ENCODE measurements at places on chromosomes 16 and 17.

GRCh38 chr16:35150805-35151312 is 1691.4 kb downstream of the TP53TG3F start:
- DNase-seq, result no peak

GRCh38 chr16:86145669-86146068 is 246.7 kb downstream of the IRF8 start:
- no peak for DNase-seq

DNA sequence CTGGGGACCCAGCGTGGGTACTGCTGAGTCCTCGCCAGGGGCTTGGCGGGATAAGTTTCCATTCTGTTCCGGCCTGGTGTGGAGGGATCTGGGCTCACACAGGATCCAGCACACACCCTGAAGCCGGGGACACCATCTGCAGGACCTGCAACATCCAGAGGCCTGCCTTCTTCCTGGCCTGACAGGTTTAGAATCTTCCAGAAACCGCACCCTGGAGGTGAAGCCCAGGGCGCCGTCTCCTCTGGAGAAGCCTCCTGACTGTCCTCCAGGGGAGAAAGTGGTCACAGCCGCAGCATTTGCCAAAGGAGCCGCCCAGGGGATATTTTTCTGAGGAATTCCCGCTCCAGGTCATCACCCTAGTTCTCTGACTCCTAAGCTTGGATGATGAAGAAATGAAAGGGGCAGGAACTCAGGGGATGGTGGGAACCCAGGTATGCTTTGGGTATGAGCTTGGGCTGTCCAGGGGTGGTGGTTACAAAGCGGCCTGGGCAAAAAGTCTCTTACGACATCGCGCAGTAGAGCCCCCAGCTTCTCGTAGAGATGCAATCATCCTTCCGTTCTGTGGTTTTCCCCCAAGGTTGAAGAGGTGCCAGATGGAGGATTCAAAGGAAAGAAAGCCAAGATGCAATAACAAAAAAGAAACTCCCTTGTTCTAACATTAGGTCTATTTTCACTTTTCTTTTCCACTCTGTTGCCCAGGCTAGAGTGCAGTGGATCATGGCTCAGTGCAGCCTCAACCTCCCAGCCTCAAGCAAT is 9.1 kb upstream of the CRISPLD2 start:
- DNase-seq, result no peak

- no peak for DNase-seq
Observed at GRCh38 chr16:9395958-9396359, 304.5 kb downstream of the HAPSTR1 start.

DNA sequence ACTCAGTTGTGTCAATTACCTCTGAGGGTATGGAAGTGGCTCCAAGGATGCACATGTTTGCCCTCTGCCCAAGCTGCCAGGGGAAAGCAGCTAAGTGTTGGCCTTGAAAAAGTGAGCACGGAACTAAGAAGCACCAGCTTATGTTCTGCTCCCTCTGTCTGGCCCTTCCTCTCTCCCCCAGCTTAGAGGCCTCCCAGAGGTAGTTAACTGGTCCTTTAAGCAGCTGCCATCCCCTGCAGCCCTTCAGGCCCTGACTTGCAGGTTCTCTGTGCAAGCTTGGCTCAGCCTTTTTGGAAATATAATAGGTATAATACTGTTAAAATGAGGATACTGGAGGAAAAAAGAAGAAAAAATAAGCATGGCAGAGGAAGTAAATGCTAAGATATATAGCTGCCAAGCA is 7.0 kb upstream of the UBE2Z start:
- DNase-seq, result no peak

GRCh38 chr17:78557598-78558039 is 19.6 kb downstream of the DNAH17 start:
- DNase-seq, result peak; percentile 47

DNA sequence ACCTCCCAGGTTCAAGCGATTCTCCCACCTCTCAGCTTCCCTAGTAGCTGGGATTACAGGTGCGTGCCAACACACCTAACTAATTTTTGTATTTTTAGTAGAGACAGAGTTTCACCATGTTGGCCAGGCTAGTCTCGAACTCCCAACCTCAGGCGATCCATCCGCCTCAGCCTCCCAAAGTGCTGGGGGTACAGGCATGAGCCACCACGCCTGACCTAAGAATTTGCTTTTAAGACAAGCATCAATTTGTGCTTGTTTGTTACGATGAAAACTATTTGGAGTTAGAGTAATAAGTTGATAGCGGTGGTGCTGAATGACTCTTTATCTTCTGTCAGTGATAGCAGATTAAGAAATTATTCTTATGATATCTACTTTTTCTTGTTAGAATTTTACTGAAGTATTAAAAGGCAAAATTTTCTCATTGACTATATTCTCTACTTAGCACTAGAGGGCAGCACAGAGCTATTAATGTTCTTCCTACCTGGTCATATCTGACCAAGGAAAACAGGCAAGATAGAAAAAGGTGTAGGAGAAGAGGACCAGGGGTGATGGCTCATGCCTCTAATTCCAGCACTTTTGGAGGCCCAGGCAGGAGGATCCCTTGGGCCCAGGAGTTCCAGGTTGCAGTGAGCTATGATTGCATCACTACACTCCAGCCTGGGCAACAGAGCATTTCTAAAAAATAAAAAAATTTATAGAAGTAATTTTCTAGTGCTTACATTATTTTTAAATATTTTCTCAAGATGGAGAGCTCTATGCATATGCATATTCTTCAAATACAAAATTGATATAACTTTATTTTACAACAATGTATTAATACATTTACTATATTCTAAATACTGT is 24.5 kb downstream of the STXBP4 start:
- peak; percentile 71 for DNase-seq

DNA sequence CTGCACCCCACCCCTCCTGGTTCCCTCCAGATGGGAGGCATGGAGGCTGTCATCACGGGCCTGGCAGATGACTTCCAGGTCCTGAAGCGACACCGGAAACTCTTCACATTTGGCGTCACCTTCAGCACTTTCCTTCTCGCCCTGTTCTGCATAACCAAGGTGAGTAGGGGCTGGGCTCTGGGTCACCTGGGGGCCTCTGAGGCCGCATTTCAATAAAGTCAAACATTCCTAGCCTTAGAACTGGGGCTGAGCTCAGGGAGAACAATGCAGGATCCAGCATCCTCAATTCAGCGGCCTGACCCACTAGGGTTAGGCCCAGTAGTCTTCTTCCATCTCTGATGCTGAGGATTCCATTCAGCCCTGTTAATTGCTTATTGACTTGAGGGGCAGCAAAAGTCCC is 42.1 kb downstream of the SLC6A2 start:
- no peak for DNase-seq

DNA sequence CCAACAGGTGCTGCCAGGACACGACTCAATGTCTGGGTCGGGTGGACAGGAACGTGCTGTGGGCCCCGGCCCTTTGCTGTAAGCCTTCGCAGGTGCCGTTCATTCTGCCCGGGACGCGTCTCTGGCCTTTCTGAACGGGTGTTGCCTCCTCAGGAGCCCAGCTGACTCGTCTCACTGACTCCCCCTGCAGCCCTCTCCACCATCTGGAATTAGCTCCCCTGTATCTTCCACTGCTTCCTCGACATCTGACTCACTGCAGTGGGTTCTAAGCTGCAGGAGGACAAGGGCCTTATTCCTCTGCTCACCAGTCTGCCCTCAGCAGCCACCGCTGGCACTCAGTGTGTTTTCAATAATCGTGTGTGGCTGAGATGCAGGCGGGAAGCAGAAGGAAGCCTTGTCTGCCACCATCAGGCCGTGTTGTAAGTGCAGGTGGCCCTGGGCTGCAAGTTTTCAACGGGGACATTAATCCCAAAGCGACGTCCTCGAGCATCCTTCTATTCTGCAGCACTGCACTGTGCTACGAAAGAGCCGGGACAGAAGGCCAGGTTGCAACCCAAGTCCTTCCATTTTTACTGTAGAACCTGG is 256.2 kb downstream of the FOXL1 start:
- peak; percentile 10 for DNase-seq

DNA sequence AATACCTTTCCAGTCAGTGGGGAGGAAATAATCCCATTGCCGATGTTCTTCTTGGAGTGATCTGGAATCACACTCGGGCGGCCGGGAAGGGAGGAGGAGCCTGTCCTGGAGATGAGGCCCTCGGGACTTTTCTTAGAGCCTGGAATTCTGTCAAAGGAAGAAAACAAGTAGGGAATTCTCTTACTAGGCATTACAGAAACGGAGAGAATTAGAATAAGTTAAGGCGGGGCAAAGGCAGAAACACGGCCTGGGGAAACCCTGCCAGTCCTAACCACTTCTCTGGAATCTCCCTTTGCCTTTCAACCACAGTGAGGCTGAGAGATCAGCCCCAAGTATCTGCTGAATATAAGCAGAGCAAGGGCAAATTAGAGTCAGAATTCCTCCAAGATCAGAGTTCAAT is 27.8 kb downstream of the USP36 start:
- DNase-seq, result no peak

GRCh38 chr17:31007695-31008373 is 37.0 kb downstream of the RNF135 start:
- peak; percentile 35 for DNase-seq

DNA sequence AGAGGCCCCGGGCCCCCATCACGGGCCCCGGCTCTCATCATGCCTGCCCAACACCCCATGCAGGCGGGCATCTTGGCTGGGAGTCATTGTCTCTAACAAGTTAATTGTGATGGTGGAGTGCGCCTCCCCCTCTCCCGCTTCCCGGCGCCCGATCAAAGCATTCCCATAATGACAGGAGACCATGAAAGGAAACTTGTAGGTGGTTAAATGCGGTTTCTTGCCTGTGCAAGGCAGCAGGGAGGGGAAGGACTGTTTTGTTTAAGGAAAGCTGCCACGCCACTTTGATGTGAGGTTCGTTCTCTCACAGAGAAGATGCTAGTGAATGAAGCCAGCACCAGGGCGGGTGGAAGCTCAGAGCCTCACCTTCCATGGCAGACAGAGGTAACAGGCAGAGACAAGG is 45.4 kb downstream of the C16orf78 start:
- no peak for DNase-seq

GRCh38 chr17:44578947-44579346 is 21.7 kb downstream of the FZD2 start:
- DNase-seq, result no peak

- DNase-seq, result no peak
Observed at GRCh38 chr16:59991171-59991570, 1257.1 kb upstream of the GOT2 start.

GRCh38 chr16:68781784-68782183 is 44.7 kb downstream of the CDH1 start:
- DNase-seq, result no peak

DNA sequence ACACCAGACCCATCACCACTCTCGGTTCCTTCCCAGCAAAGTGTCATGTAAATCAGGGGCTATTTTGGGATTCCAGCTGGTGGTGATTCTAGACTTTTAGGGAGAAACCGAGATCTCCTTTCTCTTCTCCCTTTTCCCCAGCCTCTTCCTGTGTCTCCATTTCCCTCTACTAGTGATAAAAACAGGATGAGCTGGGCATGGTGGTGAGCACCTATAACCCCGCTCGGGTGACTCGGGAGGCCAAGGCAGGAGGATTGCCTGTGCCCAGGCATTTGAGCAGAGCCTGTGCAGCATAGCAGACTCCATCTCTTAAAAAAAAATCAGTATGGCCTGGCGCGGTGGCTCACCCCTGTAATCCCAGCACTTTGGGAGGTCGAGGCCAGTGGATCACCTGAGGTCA is 6.1 kb downstream of the TBX21 start:
- DNase-seq, result no peak

DNA sequence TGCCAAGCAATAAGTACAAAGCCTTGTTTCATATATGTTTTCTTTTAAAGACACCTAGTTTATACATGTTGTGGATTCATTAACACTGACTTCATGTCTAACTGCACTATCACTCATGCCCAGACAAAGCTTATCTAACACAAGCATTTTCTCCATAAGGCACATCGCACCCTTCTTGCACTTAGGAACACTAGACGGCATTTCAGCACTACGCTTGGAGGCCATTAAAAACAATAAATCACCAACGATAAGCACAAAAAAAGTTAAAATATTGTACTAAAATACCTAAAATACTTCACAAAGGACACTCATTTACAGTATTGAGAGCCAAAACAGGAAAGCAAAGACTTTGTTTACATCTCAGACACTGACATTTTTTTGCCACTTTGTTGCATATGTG is 39.0 kb upstream of the TEKT3 start:
- no peak for DNase-seq
